ENCODE measurements at places on chromosomes 11 and 22. TPM values are rescaled to one million over a fixed set of nuclear protein-coding genes. Genes with fewer than 3 reads are reported as not detected.

EFEMP2 gene
- total RNA-seq, result 14.7 TPM

FUT4 gene
- 6.2 TPM for total RNA-seq

MRGPRE gene
- total RNA-seq, result not detected

MMP13 gene
- total RNA-seq, result not detected

IGSF9B gene
- 66.2 TPM for total RNA-seq

CHEK1 gene
- total RNA-seq, result 82.6 TPM

OR4C12 gene
- total RNA-seq, result not detected

DEFB131B gene
- total RNA-seq, result not detected

TBX1 gene
- total RNA-seq, result not detected

PHF21B gene
- total RNA-seq, result not detected

NPTXR gene
- total RNA-seq, result 1.3 TPM

AHNAK gene
- 323 TPM for total RNA-seq

TYR gene
- not detected for total RNA-seq

CD3G gene
- 223 TPM for total RNA-seq

RAB36 gene
- not detected for total RNA-seq

FDXACB1 gene
- 2.9 TPM for total RNA-seq

MAP4K2 gene
- 98.0 TPM for total RNA-seq

OR51I1 gene
- not detected for total RNA-seq

EHF gene
- total RNA-seq, result not detected

P2RY6 gene
- total RNA-seq, result not detected

ABCG4 gene
- not detected for total RNA-seq

NPAS4 gene
- total RNA-seq, result 0.20 TPM

TRIM22 gene
- 213 TPM for total RNA-seq

API5 gene
- 98.0 TPM for total RNA-seq

PRR5L gene
- 32.0 TPM for total RNA-seq

SMC1B gene
- 0.81 TPM for total RNA-seq

OR4C5 gene
- total RNA-seq, result not detected

IGLL5 gene
- total RNA-seq, result not detected

PRR14L gene
- 56.3 TPM for total RNA-seq

FJX1 gene
- total RNA-seq, result 0.08 TPM

PKDREJ gene
- not detected for total RNA-seq

PNPLA3 gene
- total RNA-seq, result not detected

GLYAT gene
- not detected for total RNA-seq

PIM3 gene
- 60.1 TPM for total RNA-seq

MS4A6A gene
- not detected for total RNA-seq

PRDX5 gene
- total RNA-seq, result 137 TPM

CNGA4 gene
- total RNA-seq, result 0.30 TPM

PHLDA2 gene
- total RNA-seq, result 3.7 TPM

TSPAN18 gene
- 38.7 TPM for total RNA-seq

ART1 gene
- not detected for total RNA-seq

APLNR gene
- not detected for total RNA-seq
